ENCODE measurements at places on chromosomes 1 and 21.

DNA sequence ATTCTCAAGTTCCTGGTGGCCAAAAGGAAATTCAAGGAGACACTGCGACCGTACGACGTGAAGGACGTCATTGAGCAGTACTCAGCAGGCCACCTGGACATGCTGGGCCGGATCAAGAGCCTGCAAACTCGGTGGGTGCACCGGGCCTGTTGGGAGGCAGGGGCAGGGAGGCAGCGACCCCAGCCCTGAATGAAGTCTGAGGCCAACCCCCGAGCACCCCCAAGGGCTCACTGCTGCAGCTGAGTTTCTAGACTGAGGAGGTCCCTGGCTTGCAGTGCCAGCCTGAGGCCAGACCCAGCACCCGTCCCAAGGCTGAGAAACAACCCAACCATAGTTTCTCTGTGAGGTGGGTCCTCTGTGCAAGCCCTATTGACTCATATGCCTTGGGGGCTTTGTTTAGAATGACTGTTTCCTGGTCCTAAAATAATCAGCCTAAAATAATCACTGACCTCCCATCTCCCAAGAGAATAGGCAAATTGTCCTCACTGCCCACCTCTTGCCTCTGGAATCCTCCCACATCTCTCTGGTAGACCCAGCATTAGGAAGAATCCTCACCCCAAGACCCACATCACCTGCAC lies 27.1 kb downstream of the CITED4 start:
- DNase-seq = no peak

DNA sequence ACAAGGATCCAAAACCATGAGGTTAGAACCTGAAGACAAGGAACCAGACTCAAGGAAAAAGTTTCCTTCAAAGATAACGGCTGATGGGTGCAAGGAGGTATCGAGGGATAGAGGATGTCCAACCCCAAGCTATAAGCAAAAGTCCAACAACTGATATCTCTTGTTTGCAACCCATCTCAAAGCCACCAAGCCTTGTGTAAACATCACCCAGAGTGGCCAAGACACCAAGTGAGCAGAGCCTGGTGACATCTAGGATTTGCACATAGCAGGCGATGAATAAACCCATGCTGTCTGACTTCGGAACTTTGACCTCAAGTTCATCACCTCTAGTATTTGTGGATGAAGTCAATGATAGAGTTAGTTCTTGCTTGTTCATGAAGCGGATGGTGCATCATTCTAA lies 180.7 kb downstream of the ETS2 start:
- no peak for DNase-seq

DNA sequence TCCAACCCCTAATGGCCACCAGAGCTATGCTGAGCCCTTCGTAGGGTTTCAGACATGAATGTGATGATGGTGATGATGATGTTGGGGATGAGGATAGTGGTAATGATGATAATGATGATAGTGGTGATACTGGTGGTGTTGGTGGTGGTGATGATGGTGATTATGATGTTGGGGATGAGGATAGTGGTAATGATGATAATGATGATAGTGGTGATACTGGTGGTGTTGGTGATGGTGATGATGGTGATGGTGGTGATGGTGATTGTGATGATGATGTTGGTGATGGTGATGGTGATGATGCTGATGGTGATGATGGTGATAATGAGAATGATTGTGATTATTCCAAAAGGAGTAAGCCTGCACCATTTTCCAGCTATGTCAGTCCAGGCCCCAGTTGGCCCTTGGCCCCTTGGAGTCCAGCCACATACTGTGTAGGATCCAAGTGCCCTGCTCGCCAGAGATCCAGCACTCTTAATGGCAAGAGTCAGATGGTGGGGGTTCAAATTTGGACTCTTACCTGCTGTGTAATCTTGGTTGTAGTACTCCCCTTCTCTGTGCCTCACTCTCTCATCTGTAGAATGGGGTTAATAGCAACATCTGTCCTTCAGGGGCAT lies 28.3 kb downstream of the AJAP1 start:
- DNase-seq = no peak

DNA sequence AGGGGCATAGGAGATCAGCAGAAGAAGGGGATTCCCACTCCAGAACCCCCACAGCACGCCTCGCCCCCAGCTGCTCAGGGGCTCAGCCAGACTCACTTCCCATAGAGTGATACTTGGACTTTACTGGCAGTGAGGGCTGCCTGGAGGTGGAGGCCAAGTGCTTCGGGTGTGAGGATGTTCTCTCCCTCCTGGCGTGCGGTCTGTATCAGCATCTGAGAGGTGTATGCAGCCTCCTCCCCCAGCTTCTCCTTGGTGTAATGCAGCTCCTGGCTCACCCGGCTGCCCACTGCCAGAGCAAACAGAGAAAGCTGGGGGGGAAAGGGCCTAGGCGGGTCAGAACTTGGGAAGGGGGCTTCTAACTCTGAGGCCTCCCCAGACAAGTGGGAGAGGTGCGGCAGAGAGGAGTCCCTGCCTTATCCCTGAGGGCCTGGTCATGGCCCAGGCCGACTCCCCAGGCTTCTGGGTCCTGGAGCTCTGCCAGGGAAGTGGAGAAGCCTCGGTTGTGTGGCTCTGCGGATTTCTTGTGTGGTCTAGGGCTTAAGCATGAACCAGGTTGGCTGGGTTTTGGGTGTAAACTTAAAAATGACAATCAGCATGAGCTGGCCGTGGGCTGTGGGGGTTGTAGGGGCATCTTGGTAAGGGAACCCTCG lies 10.9 kb downstream of the PTCH2 start:
- no peak for DNase-seq

DNA sequence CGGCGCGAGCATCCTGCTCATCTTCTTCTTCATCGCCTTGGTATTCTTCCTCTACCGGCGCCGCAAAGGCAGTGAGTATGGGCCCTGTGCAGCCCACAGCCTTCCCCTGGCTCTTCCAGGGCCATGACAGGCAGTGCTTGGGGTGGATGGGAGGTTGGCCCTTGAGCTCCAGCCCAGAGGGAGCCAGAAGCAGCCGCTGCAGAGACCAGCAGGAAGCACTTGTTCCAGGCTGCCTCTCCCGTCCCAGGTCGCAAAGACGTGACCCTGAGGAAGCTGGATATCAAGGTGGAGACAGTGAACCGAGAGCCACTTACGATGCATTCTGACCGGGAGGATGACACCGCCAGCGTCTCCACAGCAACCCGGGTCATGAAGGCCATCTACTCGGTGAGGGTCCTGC lies 87.3 kb upstream of the CD1D start:
- DNase-seq = no peak

GRCh38 chr1:229147072-229147471 lies 123.8 kb upstream of the RAB4A start:
- DNase-seq = no peak

All from NCI-H1417 treated with DMSO at 0.1 percent for 48 hours (cell line).